GOT3 (cell line): ENCODE measurements at places on chromosomes 3 and 15.

- DNase-seq, result no peak
Observed at GRCh38 chr15:52095597-52096262, 16.8 kb downstream of the BCL2L10 start.

DNA sequence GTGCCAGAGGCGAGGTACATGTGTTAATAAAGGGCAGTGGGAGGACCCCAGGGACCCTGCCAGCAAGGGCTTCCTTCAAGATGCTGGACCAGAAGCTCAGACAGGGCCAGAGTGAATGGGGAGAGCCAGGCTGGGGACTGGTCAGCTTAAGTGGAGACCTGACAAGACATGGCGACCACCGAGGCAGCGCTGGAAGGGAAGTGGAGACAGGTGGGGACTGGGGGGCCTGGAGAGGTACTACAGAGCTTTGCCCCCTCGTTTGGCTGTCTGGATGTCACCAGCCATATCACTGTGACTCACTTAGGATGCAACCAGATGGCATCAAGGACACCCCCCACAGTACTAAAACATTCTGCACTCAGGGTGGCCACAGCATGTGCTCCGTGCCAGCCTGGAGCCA, 97.9 kb downstream of the ADCY5 start:
- no peak for DNase-seq

DNA sequence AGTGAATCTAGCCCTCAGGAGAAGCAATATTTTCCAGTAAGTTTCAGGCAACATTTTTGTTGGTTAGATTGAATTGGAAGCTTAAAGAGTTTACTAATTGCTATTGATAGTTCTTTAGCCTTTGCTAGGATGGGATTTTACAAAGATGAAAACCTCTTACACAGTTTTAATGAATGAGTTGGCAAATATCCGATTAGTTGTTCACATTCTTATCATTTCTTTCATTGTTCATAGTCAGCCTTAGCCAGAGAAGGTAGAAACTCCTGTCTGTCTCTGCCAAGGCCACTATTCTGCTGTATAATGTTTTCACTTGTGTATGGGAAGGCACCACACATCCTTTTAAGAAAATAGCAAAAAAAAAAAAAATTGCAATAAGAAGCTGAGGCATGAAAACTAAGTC, 222.0 kb upstream of the MANF start:
- DNase-seq, result no peak

- DNase-seq, result no peak
Observed at GRCh38 chr15:72836676-72837330, 53.2 kb upstream of the ADPGK start.

DNA sequence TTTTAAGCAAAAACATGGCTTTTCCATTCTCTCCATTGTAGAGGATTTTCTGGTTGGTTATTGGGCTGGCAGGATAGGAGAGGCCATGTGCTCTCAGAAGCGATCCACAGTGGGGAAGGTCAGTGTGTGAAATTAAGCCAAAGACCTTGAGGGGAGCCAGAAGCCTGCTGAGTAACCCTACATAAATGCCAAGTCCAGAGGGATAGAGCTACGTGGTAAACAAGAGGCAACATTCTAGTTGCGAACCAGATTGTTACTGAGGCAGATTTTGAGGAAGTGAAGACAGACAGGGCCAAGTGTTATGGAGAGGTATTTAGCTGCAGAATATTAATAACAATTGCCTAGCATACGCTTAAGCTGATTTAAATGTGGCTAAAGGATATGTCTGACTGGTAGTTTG, 592.8 kb upstream of the GBE1 start:
- DNase-seq, result no peak

DNA sequence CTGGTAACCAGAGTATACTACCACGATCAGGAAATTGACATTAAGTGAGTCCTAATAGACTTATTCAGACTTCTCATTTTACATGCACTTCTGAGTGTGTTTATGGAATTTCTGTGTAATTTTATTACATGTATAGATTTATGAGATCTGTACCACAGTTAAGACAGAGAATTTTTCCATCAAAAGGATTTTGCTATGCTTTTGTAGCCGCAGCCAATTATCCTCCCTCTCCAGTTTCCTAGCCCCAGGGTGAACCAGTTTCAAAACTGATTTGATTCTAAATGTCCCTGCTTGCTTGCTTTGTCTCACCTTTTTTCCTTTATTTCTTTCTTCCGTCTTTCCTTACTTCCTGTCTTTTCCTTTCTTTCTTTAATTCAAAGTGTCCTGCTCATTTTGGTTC, 661.2 kb upstream of the BCHE start:
- DNase-seq, result no peak

GRCh38 chr15:72614810-72615532, 39.5 kb upstream of the GOLGA6B start:
- DNase-seq, result no peak

- no peak for DNase-seq
Observed at GRCh38 chr3:186705882-186706780, 11.0 kb upstream of the KNG1 start.

- no peak for DNase-seq
Observed at GRCh38 chr3:57069503-57069902, 9.0 kb downstream of the SPATA12 start.

- no peak for DNase-seq
Observed at GRCh38 chr3:171461525-171461917, 1.3 kb upstream of the TNIK start.

GRCh38 chr3:186722457-186722856, 5.3 kb downstream of the KNG1 start:
- DNase-seq, result no peak

- no peak for DNase-seq
Observed at GRCh38 chr15:70091726-70092463, 5.8 kb downstream of the TLE3 start.

DNA sequence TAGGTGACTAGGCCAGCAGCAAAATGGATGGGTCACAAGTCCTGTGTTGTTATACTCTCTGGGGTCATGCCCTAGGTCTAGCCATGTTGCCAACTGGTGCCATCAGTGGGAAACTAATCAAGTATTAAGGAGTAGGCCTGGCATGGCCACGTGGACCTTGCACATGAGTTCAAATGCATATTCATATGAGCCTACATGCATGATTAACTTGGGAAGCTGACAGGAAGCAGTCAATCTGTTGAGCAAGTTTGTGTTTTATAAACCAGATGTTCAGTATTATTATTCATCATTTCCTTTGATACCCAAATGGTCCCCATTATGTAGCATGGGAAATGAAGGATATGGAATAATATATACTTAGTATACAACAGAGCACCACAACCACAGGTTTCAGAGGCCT, 95.0 kb downstream of the LRTM1 start:
- no peak for DNase-seq
